Activated CD8-positive, alpha-beta memory T cell treated with anti-CD3 and anti-CD28 coated beads for 4 hours (primary cell): ENCODE measurements at places on chromosomes 1 and 21.

GRCh38 chr1:9877962-9878361, 32.1 kb downstream of the CTNNBIP1 start:
- no peak for DNase-seq

GRCh38 chr1:175865041-175865766, 121.8 kb upstream of the TNR start:
- DNase-seq: no peak

GRCh38 chr1:241717975-241718374, 65.9 kb downstream of the WDR64 start:
- DNase-seq: no peak

DNA sequence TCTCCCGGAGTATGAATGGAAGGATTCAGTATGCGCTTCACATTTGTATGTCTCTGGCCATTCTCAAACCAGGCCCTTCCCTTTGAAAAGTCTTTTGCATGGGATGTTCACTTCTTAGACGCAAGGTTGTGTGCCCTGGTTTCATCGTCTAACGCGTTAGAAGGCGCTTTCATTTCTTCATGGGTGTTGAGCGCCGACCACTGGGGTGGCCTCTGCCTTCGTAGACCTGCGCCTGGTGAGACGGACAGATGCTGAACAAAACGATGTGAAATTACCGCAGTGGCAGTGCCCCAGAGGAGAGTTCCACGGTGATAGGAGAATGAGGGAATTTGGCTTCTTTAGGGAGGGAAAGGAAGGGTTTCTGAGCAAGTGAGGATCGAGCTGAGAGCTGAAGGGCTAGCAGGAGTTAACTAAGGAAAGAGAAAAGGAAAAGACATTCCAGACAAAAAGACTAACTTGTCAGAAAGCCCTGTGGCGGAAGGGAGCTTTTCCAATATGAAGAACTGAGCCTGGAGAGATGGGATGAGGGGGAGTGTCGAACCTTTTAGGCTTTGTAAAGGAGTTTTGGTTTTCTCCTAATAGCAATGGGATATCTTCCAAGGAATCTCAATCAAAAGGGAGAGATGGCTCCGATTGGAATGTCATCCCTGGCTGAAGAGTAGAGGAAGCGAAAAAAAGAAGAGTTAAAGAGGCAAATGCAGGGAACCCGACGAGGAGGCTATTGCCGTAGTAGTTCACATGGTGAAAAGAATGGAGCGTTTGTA, 951 bp downstream of the GGPS1 start:
- no peak for DNase-seq

GRCh38 chr1:196393742-196394141, 214.5 kb downstream of the KCNT2 start:
- no peak for DNase-seq

- DNase-seq: no peak
Observed at GRCh38 chr21:41831866-41832595, 47.1 kb downstream of the PRDM15 start.

GRCh38 chr21:38613686-38614085, 115.4 kb upstream of the ERG start:
- DNase-seq: no peak

DNA sequence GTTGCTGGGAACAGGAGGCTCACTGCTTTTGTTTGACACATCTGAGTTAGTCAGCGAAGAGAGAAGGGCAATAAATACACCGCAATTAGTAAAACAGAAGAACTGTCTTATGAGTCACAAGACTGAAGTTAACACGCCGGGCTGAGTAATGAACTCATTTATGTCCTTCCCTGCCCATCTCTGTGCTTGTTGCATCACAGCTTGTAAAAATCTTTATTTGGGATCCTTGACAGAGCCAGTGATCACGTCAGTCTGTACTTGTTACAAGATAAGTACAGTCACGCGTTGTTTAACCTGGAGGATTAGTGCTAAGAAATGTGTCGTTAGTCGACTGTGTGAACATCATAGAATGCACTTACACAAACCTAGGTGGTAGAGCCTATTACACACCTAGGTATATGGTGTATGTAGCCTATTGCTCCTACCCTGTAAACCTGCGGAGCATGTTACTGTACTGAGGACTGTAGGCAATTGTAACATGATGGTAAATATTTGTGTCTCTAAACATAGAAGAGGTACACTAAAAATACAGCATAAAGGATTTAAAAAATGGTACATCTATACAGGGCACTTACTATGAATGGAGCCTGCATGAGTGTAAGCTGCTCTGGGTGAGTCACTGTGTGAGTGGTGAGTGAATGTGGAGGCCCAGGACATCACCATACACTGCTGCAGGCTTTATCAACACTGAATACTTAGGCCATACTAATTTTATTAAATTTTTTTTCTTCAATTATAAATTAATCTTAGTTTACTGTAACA, 272.2 kb downstream of the TNR start:
- DNase-seq: no peak

DNA sequence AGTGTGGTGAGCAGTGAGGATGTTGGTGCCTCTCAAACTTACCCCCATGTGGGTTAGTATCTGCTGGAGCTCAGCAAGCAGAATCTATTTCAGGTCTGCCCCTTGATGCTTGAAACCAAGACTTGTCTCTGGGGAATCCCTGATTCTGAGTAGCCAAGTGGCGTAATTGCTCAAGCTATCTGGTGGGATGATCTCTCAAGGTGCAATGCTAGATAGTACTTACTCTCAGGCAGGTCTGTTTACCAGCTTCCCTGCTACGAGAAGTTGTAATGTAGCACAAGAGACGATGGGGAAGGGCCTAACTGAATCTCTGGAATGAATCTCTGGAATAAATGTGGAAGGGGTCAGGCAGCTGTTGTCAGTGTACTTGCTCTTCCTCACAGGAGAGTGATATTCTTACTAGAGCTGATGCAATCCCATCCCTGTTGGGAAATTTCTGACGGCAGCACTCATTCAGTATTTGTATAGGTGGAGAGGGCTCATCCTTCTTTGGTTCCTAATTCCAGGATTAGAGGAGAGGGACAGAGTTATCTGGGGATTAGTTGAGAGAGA, 65.4 kb downstream of the MACF1 start:
- no peak for DNase-seq
